ENCODE measurements at places on chromosomes 12 and 14. TPM values are rescaled to one million over a fixed set of nuclear protein-coding genes. Genes with fewer than 3 reads are reported as not detected.

- no peak for DNase-seq
These were observed 43.8 kb downstream of the FOXN3 start for GRCh38 chr14:89373185-89373584.

DNA sequence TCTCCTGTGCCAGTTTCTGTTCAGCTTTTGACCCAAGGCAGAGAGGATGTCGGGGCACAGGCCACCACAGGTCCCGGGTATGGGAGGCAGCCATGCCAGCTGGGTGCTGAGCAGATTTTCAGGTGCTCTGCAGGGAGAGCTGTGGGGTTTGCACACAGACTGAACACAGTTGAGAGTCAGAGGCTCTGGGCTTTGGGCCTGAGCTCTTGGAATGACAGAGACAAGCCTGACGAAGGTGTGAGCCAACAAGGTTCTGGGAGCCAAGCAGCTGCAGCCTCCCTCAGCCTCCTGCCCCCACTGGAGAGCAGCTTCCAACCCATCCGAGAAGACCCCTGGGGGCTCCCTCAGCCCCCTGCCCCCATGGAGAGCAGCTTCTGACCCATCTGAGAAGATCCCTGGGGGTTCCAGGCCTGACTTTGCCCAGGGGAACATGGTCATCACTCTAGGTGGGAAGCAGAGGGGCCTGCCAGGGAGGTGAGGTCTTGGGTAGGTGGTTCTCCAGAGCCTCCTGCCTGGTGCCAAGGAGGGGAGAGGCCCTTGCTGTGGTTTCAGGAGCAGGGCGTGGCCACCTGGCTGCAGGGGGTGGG, 13.8 kb downstream of the FBRSL1 start:
- no peak for DNase-seq

DNA sequence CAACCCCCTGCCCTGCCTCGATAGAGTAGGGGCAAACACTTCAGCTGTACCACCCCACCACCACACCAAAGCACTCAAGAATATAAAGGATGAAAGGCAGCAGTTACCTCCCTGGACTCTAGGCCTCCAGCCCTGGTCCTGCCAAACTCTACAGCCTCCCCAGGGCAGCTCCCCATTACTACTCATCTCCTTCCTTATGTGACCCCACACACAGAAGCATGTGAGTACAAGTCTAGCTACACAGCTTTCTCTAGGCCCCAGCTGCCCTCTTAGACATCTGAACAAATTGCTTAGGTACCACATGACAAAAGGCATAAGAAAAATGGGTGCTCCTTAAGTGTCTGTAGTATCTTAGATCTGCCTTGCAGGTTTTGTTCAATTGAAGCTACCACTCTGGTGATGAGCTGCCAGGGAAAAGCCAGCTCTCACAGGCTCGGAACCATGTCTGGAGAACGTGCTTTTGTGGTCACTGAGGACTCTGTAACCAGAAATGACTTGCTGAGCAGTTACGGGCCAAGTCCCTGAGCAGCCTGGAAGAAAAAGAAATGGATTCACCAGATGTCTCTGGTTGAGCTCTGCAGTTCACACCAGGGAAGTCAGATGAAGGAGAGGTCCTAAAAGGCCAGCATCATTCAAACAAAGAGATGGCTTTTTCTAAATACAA, 32.8 kb downstream of the FMNL3 start:
- no peak for DNase-seq

GRCh38 chr12:92094751-92095161, 50.9 kb downstream of the BTG1 start:
- no peak for DNase-seq

- DNase-seq, result no peak
These were observed 162.5 kb upstream of the ABCD2 start for GRCh38 chr12:39782026-39782545.

- DNase-seq, result no peak
These were observed 213.2 kb upstream of the PRICKLE1 start for GRCh38 chr12:42802785-42803189.

Gene ARL1
- polyA plus RNA-seq, result 22.2 TPM
